Activated CD8-positive, alpha-beta memory T cell treated with anti-CD3 and anti-CD28 coated beads for 1 hour (primary cell): ENCODE measurements at places on chromosomes 2 and 18.

DNA sequence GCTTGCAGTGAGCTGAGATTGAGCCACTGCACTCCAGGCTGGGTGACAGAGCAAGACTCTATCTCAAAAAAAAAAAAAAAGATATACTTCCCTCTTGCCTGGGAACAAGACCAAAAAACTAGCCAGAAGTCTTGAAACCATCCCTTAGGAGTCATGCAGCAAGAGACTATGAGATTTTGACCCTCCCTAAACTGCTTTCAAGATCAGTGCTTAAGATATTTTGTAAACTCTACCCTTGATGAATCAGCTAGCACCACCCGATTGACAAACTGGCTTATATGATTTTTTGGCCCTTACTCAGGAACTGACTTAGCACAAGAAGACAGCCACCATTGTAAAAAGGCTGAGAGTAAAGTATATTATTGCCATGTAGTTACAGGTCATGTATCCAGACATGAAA is 3.8 kb downstream of the SULT1C3 start:
- DNase-seq: no peak

DNA sequence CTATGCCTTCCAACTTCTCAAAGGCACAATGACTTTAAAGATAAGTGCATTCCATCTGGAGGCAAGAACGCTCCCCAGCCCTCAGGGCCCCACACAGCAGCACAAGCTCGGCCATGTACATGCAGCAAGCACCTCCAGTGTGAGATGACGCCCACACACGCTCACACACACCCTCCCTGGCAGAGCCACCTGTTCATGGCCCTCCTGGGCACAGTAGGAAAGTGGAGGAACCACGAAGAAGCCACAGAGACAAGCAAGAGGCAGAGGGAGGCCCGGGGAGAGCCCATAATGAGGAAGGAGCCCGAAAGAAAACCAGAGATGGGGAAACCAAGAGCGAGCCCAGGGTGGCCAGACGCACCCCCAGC is 21.7 kb downstream of the BIN1 start:
- DNase-seq: no peak

DNA sequence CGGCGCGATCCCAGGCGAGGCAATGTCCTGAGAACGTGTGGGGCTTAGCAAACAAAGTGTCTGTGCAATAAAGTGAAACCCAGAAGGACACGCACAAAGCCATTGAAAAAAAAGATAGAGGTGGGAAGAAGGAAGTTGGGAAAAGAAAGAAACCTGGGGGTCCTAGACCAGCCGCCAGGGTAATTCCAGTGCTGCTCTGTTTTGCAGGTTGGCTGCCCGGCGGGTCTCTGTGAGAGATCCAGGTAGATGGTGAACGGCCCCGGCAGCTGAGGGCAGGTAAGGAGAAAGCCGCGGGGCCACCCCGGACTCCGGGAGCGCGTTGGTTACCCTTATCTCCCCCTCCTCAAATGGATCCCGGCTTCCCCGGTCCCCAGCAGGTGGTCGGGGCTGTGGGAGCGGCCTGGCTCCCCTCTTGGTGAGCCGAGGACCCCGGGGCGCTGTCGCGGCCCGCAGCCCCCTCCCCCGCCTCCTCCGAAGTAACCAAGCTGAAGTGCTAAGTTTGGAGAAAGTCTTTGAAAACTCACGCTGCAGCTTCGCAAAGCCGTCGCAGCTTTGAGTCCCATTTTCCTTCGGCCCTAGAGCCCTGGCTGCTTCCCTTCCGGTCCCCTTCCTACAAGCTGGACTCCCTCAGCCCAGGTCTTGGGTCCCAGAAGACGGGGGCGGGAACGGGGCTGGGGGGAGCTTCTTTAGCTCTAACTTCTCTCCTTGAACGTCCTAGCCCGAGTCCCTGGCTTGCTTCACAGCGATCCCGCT is 588 bp downstream of the OTX1 start:
- DNase-seq: no peak

DNA sequence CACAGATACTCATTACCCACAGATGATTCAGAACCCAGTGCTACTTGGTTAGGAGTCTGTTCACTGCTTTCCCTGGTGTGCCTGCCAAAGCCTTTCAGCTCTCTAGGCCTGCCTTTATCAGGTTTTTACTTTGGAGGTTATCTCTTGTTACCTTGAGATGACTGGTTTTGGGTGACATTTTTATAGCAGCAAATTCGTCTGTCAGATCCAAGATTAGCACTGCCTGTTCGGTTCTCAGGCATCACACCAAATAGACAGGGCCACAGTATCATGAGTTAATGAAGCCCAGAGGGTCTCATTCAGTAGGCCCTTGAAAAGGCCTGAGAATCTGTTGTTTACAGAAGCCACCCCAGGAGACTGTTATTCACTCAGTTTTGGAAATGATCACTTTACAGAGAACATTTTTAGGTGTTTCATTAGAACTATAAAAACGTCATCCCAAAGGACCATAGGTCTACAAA is 121.2 kb downstream of the OSBPL6 start:
- no peak for DNase-seq
